ENCODE measurements at places on chromosomes 4 and X.

GRCh38 chr4:125191232-125191631 is 123.5 kb upstream of the FAT4 start:
- no peak for DNase-seq

GRCh38 chr4:48133669-48134068 is 381 bp downstream of the TXK start:
- no peak for DNase-seq

DNA sequence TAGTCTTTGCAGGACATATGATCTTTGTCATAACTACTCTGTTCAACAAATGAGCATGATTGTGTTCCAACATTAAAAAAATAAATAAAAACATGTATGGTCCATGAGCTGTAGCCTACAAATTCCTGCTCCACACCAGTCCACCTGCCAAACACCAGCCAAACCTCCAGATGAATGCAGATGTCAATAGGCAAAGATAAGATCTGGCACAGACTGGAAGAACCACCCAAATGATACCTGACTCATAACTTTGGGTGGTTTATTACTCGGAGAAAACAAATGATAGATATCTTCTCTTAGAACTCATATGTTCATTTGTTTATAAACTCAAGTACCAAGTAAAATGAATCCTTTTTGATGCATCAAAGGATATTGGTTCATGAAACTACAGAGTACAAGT is 425.1 kb downstream of the GBA3 start:
- DNase-seq = no peak

- no peak for DNase-seq
Measured at GRCh38 chrX:29541038-29541437, 674.3 kb upstream of the MAGEB2 start.

GRCh38 chrX:46582325-46582724 is 8.8 kb downstream of the CHST7 start:
- no peak for DNase-seq

DNA sequence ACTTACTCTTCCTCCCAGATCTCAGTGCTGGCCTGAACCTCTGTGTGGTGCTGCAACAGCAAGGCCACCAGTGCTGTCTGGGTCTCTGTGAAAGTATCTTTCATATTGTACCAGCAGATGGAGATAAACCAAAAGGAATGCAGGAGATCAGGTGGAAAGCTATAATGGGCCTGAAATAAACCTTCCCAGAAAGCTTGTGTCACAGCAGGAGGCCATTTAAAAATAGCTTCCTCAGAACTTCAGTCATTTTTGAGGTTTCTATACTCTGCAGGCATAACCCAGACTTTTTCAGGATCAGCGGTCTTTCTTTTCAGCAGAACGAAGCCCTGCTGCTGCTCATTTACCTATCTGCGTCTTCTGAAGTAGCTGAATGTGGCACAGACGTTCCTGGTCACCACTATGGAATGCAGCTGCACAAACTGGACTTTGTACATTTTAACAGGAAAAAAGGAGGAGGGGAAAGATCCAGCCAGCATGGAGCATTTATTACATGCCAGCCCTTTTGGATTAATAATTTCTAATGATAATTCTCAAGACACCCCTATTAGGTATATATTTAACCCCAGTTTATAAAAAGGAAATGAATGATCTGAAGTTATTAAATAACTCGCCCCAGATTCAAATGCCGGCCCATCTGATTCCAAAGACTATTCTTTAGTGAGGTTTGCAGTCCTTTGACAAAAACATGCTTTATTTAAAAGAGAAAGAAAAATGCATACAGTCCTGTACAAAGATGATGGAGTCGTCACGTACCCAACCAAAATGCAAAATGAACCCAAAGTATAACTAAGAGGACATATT is 119.7 kb downstream of the NFKB1 start:
- DNase-seq = peak; percentile 12

DNA sequence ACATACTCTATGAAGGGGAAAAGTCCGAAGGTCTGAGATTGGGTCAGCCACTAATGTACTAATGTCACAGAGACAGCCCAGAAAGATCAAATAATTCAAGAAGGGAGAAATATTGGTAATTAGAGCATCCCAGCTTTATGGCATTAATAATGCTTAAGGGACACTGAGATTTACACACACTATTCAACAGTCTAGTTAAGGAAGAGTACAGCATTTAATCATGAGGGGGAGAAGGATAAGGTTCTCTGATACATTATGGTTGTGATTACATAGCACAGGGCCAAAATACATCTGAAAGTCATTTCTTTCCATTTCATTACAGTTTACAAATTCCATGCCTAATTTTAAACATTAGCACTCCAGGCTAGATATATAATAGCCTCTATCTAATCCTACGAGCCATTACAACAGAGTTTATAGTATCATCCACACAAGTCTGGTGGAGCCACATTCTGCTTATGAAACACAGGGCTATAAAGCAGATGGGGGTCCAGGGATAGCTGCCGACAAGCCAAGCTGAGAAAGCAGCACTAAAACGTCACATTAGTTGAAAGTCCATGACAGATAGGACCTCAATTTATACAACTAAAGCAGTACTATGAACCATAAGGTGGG is 108.0 kb upstream of the GRIA3 start:
- no peak for DNase-seq

DNA sequence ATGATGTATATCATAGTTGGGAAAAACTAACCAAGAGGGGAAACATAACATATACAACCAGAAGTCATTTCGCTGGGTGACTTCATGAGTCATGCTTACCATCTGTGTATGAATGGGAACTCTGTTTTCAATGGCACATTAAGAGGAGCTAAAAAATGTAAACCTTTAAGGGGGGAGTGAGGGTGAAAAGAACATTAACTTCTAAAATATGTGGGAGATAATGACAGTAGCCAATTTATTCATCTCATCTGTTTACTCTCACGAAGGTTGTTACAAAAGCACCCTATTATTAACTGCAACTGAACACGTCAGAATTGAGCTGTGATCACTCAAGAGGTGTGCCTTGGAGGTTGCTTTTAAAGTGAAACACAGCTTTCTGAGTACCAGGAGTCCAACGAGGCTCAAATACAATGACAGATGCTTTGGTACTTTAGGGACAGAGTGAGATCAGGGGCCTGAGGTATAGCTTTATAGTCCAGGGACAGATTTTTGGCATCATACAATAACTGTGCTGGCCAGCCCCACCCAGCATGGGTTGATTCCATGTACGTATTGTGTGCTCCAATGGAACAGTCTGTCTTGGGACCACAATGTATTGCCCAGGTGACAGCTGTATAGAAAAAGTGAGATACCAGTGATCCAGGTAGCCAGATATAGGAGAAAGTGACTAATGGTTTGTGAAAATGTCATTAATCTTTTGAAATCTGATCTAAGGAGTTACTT is 107.3 kb downstream of the AMMECR1 start:
- no peak for DNase-seq

GRCh38 chr4:140172960-140173359 is 19.0 kb upstream of the MAML3 start:
- no peak for DNase-seq

GRCh38 chr4:83285055-83285407 is 433 bp upstream of the COQ2 start:
- peak; percentile 4 for DNase-seq

DNA sequence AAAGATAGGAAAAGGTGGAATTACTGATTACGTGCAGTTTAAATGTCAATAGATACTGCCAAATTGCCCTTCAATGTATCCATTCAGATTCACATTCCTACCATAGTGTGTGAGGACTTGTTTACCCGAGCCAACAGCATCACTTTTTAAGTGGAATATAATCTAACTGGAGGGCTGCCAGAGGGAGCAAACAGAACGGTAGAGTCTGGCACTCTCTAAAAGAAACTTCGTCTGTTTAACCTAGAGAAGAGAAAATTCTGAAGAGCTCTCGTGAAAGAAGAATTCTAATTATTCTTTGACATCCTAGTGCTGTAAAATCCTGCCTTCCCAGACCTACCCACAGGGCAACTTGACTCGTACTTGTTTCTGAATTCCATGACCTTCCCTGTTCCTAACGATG is 23.2 kb downstream of the SMIM43 start:
- no peak for DNase-seq

DNA sequence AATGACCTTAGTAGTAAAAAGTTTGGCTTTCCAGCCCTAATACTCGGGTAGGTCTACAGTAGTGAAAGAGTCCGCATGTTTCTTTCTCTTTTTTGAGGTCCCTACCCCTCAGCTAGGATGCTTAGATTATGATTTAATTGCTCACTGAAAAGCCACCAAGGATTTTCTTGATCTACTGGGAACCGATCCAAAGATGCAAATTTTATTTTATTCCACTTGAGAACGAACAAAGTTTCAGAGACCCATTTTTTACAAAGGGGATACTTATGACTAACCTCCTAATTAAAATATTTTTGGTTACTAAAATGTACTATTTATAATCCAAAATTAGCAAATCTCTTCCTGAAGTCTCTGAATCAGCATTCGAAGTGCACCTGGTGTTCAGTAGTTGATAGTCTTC is 14.3 kb upstream of the PDHA2 start:
- no peak for DNase-seq

DNA sequence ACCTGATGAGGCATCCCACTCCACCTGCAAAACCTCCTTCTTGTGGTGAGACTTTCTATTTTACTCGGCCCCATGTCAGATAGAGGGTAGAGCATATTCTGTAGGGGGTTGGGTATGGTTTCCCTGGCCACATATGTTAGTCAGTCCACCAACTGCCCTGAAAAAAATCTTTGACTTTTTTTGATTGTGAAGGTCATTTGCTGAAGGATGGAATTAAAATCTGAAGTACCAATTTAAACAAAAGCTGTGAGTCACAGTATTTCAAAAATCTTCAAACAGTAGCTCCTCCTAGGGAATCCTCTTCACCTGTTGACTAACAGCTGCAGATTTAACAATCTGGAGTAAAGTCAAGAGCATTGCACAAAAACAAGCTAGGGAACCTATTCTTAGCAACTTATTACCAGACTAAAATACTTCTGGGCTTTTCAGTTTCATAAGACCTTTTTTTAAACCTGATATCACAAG is 8.0 kb upstream of the CCDC110 start:
- no peak for DNase-seq

GRCh38 chr4:7414736-7415510 is 19.8 kb downstream of the PSAPL1 start:
- no peak for DNase-seq

- DNase-seq = no peak
Measured at GRCh38 chr4:88526221-88526815, 2.7 kb upstream of the PYURF start.

DNA sequence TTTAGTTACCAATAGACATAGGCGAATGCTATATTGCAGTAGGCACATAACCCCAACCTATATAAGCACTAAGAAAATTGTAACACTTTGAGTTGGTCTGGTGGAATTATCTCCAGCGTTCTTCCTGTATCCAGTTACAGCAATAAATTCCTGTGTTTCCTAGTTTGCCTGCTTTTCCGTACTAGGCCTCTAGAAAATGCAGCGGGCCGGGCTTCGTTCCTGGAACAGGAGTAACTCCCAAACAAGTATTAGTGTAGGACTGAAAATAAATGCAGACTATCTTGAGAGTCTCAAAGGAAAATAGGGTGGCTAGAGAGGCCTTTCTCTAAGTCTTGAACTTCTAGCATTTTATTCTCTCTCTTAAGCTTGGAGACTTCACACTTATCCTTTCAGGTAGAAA is 159.8 kb downstream of the OR13H1 start:
- DNase-seq = no peak

DNA sequence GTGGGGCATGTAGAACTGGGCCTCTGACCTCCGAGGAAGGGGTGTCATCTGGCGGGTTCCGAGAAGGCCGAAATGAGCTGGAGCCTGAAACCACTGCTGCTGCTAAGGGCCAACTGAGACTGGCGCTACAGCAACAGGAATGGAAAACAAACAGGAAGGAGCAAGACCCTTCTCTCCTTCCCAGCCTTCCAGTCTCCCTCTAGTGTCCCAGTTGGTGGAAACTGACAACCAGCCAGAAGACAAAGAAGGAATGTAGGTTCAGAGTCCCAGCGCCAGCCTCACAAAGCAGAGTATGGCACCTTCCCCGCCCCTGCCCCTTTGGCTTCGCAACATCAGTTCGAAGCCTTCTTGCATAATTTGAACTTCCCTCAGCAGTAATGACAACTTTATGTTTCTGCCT is 24.4 kb upstream of the PDZD4 start:
- no peak for DNase-seq

- no peak for DNase-seq
Measured at GRCh38 chr4:28350485-28350884, 1489.8 kb downstream of the STIM2 start.

DNA sequence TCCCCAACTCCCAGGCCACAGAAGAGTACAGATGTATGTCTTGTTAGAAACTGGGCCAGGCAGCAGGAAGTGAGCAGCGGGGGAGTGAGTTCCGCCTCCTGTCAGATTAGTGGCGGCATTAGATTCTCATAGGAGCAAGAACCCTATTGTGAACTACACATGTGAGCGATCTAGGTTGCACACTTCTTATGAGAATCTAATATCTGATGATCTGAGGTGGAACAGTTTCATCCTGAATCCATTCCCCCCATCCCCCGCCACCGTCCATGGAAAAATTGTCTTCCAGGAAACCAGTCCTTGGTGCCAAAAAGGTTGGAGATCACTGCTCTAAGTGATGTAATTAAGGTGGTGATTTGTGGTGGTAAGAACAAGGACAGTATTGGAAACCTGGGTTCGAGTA is 24.5 kb upstream of the NEXMIF start:
- DNase-seq = no peak

DNA sequence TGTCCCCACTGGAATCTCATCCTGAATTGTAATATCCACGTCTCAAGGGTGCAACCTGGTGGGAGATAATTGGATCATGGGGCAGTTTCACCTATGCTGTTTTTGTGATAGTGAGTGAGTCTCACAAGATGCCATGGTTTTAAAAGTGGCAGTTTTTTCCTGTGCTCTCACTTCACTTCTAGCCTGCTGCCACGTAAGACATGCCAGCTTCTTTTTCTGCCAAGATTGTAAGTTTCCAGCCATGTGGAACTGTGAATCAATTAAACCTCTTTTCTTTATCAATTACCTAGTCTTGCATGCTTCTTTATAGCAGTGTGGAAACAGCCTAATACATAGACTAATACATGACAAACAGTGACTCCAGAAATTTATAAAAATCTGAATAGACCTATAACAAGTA is 1131.8 kb downstream of the PCDH7 start:
- DNase-seq = no peak

- no peak for DNase-seq
Measured at GRCh38 chr4:164904336-164904735, 27.4 kb downstream of the APELA start.

- DNase-seq = no peak
Measured at GRCh38 chr4:87209182-87209581, 11.2 kb downstream of the KLHL8 start.

DNA sequence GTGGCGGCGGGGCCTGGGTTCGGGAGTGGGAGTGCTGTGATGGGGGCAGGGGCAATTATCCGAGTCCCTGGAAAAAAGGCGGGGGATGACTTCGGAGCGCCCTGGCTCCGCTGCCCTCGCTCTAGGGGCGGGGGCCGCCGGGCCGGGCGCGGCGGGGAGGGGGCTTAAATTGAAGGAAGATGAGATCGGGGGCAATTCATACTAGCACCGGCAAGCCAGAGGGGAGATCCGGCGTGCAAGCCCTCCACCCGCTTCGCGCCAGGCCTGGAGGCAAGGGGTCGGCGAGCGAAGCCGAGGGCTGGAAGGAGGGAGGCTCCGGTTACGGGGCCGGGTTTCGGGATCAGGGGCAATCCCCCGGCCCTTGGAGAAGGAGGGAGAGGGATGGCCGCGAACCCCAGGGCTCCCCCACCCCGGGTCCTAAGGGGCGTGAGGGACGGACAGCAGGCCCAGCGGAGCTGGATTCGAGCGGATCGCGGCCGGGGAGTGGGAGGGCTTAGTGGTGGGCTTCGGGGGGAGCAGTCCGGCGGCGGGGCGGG is 1.2 kb downstream of the BCORL1 start:
- DNase-seq = no peak

GRCh38 chr4:189278597-189279165 is 662.0 kb upstream of the FRG1 start:
- DNase-seq = no peak

Measured in NCI-H1092 (cell line).